ENCODE measurements at places on chromosomes 6 and 20.

DNA sequence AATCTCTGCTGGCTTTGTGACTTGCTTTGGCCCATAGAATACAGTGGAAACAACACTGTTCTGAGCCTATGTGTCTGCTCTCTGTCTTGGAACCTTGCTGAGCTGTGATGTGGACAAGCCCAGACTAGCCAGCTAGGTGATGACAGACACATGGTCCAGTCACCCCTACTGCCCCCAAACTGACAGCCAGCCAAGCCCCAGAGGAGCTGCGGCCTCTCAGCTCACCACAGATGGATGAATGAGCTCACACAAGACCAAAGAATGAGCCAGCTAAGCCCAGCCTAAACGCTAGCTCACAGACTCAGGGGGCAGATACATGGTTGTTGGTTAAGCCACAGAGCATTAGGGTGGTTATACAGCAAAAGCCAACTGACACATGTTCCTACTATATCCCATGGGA is 4.1 kb downstream of the AARS2 start:
- no peak for DNase-seq

DNA sequence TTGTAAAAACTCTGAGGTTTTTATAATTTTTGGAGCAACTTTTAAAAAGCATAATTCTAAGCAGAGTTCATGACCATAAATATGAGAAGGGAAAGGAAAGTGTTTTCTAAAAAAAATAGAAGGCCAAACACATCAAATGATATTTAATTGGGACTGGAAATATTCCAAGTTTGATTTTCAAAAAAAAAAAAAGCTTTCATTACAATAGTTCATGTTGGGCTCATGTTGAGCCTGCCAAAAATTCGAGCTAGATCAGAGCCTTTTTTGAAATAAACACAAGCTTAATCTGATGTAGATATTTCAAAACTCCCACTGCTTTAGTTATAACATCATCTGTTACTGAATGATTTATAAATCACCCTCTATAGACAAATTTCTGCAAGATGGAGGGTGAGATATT is 163.4 kb upstream of the DEFB112 start:
- DNase-seq: no peak

DNA sequence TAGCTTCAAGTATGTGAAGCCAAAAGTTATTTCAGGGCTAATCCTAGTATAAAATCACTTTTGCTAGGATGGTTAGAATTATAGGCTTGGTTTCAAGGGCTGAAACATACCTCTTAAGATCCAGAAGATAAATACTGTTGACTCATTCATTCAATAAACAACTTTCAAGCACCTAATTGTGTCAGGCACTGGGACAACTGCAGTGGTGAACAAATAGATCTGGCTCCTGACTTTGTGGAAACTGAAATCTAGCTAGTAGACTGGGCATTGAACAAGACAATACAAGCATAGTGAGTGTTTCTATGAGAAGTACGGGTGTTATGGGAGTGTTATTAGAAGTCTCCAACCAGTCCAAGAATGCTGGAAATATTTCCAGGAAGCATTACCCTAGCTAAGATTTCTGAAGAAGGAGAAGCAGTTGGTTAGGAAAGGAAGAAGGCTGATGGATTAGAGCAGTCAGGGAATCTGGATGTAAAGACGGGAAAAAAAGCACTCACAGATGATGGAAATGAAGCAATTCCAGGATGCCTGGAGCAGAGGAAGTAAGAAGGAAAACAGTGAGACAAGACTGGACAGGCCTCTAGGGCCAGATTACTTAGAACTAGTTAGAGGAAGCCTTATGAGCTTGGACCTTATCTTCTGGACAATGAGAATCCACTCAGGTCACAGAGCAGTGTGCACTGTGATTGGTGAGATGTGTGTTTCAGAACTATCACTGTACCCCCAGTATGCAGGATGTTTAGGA is 132.6 kb upstream of the RAB32 start:
- no peak for DNase-seq

GRCh38 chr6:120675886-120676285 is 658.4 kb downstream of the TBC1D32 start:
- DNase-seq: no peak

GRCh38 chr6:114276783-114277182 is 66.0 kb downstream of the HS3ST5 start:
- no peak for DNase-seq

DNA sequence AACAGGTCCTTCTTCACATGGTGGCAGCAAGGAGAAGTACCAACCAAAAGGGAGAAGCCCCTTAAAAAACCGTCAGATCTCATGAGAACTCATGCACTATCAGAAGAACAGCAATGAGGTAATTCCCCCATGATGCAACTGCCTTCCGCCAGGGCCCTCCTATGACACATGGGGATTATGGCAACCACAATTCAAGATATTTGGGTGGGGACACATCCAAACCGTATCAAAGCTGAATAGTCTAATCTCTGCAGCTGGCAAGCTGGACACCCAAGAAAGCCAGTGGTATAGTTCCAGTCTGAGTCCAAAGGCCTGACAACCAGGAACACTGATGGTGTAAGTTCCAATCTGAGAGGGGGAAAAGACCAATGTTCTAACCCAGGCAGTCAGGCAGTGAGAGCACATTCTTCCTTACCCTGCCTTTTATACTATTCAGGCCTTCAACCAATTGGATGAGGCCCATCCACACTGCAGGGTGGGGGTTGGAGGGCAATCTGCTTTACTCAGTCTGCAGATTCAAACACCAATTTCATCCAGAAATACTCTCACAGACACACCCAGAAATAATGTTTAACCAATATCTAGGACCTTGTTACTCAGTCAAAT is 17.9 kb upstream of the CNKSR3 start:
- DNase-seq: no peak

- DNase-seq: no peak
Measured at GRCh38 chr6:137736911-137737310, 130.1 kb upstream of the TNFAIP3 start.

GRCh38 chr20:48275286-48276020 is 490.2 kb upstream of the SULF2 start:
- no peak for DNase-seq

DNA sequence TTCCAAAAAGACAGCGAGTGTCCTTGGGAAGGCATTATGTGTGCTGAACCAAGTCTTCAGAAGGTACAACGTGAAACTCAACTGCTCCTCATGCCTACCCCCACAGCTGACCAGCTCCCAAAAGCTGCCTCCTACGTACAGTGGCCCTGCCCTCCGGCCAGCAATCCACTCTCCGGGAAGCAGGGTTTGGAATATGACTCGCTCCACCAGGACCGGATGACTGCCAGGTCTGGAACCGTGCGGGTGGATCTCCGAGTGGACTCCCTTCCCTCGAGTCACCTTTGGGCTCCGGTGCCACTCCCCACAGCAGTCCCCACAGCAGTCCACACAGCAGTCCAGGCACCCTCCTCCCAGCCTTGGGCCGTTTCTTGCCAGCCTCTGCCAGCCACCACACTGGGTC is 4.3 kb downstream of the ZBTB46 start:
- DNase-seq: no peak

DNA sequence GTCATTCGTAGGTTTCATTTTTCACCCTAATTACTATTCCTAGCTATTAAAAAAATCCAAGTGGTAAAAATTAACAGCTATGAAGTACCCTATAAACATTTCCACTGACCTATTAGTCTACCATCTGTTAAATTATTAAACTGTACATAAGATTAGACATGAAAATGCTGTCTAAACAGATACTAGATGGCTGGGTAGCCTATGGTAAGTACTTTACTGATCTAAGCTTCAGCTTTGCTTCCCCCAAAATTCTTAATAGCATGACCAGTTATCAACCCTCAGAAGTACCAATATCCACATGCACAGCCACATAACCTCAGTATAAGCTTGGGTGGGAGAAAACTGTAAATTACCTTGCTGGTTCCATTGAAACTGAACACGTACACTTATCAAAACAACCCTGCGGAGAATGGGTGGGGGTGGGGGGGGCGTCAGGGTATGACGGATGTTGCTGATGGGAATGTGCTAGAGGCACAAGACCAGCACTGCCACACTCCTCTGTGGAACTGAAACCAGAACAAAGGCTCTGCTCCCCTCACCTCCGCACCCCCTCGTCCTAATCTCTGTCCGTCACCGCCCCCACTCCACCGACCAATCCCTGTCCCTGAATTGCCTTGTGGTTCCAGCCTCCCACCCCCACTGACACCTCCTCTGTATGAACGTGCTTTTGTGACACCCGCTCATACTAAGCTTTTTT is 45.3 kb downstream of the B4GALT5 start:
- DNase-seq: no peak

DNA sequence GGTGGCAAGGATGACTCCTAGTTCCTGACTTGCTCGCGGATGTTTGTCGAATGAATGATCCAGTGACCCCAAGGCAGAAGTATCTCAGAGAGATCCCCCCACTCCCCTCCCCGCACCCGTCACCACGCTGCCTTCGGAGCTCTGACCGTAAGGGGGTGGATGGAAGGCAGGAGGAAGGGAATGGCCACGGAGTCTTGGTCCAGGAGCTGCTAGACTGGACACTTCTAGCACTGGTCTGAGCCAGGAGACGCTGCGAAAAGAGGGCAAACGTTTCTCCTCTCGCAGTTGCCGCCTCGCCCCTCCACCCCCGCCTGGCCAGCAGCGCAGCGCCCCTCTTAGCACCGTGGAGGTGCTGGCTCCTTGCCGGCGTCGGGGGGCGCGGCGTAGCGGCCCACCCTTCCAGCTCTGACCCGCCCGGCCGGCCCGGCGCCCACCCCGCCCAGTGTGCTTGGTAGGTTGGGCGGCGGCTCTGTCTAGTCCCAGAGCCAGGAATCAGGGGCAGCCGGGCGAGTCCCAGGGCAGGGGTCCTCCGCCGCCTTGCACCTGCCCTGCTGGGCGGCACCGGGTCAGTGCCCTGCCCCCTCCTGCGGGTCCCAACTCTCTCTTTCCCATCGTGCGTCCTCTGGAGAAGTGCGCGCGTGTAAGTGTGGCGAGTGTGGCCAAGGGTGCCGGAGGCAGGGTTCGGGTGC is 2.4 kb upstream of the DBNDD2 start:
- DNase-seq: peak; percentile 63

DNA sequence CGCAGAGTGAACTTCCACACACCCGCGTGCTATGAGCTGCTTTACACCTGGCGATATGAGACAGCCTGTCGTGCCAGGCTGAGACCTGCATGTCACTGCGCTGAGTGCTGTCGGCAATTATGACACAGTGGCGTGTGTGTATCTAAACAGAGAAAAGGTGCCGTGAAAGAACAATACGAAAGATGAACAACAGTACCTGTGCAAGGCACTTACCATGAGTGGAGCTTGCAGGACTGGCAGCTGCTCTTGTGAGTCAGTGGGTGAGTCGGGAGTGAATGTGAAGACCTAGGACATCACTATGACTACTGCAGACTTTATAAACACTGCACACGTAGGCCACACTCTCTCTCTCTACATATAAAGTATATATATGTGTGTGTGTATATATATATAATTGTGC is 68.5 kb upstream of the DUSP22 start:
- no peak for DNase-seq

- no peak for DNase-seq
Measured at GRCh38 chr6:1701668-1702353, 92.1 kb downstream of the FOXC1 start.

DNA sequence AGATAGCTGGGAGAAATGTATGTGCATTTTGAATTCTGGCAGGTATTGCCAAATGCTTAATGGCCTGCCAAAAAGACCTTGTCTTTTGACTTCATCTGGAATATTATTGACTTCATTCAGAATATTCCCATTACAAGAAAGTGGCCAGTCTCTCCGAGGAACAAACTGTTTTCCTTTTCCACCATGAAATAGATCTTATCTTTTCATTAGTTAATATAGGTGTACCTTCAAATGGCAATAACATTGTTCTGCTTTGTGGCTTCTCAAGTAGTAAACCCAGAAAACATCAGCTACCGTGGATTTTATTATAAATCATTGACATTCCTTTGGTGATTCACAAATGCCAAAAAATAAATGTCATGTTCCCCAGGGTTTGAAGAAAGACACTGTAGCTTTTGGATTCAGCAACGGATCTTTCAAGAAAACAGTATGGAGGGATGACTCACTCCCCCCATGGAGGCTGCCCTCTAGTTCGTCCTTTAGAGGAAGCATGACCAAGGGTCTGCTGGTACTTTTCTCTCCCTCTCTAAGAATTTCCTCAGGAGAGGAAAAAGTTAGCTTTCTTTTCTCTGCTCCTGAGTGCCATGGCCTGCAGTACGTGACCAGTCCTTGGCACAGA is 1.1 kb upstream of the RNF182 start:
- DNase-seq: no peak

- no peak for DNase-seq
Measured at GRCh38 chr6:71808865-71809264, 77.5 kb upstream of the RIMS1 start.

DNA sequence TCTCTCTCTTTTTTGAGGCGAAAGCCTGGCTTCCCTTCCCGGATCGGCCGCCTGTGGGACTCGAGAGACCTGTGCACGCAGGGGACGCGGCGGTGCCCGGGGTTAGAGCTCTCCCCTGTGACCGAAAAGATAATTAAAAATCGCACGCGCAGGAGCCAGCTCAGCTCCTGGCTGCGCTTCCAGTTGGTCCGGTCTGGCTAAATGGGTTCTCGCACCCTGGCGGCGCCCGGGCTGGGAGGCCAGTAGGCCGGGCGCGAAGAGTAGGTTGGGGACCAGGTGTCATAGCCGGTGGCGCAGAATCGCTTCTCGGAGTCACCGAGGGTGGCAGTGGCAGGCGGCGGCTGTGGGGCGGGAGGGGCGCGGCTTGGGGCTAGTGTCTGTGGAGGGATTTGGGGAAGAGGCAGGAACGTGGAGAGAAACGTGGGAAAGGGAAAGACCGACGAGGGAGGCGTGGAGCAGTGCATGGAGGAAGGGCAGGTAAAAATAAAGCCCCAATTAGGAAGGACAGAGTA is 41.9 kb upstream of the SUPT3H start:
- peak; percentile 19 for DNase-seq

GRCh38 chr6:23879816-23880215 is 246.2 kb upstream of the NRSN1 start:
- no peak for DNase-seq

DNA sequence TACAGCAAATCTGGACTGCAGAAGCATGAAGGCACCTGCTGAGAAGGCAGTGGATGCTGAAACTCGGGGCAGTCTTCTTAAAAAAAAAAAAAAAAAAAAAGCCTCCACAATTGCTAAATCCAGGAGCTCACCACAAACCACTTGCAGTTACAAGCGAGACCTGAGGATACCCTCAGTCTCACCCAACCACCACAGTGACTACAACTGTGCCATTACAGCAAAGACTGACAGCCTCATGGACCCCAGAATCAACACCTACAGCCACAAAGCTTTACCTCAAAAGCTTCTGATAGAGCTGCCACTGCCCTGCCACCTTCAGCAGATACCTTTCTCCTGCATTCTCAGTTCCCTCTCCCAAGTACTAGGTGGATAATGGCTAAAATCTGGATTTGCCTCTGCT is 9.0 kb downstream of the COL21A1 start:
- no peak for DNase-seq

DNA sequence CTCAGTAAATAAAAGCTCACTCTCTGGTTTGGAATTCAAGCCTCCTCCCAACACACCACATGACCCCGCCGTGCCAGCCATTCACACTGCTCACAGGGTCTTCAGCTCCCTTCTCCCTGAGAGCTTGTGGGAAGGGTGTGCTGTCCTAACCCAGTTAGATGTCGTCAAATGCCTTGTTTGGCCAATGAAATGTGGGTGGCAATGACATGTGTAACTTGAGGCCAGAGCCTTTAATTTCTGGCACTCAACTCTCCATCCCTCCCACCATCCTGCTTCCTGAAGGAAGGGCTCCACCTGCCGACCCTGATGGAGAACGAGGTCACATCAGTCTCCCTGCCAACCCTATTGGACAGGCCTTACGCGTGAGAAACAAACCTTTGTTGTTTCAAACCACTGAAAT is 224.5 kb upstream of the AGPAT4 start:
- DNase-seq: no peak

- DNase-seq: no peak
Measured at GRCh38 chr6:1609648-1610496, at the start of gene FOXC1. Gene FOXC1, plus strand, starts transcription at chr6:1609915. Its CDS starts 531 bp downstream, at chr6:1610446.

All from amygdala (tissue), 56 donors.